ENCODE measurements at places on chromosomes 7 and 10.

- DNase-seq, result no peak
These were observed 40.1 kb downstream of the LYZL2 start for GRCh38 chr10:30589441-30589840.

DNA sequence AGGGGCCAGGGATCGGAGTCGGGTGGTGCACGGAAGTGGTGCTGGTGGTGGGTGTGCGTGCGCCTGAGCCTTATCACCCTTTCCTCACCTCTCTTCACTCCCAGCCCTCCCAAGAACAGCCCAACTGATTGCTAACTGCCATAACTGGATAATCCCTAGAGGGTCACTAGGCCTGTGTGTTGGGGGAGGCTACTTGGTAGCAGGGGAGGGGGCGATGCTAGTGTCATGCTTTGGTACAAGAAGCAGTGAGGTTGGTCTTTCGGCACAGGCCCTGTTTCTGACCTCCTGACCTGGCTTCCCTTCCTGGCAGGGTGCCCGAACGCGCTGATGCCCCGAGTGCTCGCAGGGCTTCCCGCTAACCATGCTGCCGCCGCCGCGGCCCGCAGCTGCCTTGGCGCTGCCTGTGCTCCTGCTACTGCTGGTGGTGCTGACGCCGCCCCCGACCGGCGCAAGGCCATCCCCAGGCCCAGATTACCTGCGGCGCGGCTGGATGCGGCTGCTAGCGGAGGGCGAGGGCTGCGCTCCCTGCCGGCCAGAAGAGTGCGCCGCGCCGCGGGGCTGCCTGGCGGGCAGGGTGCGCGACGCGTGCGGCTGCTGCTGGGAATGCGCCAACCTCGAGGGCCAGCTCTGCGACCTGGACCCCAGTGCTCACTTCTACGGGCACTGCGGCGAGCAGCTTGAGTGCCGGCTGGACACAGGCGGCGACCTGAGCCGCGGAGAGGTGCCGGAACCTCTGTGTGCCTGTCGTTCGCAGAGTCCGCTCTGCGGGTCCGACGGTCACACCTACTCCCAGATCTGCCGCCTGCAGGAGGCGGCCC lies 652 bp downstream of the KAZALD1 start:
- peak; percentile 64 for DNase-seq

GRCh38 chr7:50204581-50204980 lies 99.9 kb upstream of the IKZF1 start:
- no peak for DNase-seq

DNA sequence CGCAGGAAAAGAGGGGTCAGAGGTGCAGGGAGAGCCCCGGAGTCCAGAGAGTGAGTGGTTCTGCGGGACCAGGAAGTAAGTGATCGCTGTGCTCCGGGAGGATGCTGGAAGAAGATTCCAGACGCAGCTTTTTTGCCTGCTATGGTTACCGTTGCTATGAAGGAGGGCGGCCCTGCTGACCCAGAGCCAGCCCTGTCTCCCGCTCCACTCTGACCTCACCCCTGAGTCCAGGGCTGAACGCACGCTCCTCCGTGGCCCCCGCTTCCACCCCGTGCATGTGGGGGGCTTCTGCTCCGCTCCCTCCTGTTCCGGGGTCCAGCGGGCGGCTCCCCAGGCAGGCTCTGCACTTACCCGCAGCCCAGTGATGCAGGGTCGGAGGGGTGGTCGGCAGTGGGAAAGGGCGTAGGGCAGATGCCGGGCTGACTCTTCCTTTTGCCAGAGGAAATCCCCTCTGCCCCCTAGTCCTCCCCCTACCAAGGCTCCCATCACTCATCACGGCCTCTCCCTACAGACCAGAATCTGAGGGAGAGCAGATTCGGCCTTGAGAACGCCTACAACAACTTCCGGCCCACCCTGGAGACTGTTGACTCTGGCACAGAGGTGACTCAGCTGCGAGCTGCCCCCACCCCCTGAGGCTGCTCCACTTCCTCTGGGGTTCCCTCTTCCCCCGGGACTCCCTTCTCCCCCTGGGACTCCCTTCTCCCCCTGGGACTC lies 2.7 kb upstream of the MUC17 start:
- peak; percentile 58 for DNase-seq

GRCh38 chr7:17211307-17211836 lies 87.1 kb upstream of the AHR start:
- DNase-seq, result no peak

DNA sequence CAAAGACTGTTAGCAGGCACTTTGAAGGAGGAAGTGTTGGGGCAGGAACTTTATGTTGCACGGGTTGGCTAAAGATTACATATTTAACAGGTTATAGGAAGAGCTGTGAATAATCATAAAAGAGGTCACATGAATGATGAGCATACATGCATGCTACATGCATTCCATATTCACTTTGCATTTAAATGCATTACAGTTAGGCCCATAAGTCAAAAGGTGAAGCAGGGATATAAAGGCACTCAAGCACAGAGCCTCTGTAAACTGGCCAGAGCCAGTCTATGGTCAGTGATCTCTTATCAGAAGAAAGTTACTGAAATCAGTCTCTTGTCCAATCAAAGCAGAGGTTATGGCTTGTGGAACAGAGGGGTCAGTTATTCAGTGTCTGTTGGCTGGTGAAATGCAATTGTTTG lies 7.3 kb upstream of the ANKRD7 start:
- no peak for DNase-seq

- no peak for DNase-seq
These were observed 138.1 kb downstream of the HERPUD2 start for GRCh38 chr7:35556515-35557471.

DNA sequence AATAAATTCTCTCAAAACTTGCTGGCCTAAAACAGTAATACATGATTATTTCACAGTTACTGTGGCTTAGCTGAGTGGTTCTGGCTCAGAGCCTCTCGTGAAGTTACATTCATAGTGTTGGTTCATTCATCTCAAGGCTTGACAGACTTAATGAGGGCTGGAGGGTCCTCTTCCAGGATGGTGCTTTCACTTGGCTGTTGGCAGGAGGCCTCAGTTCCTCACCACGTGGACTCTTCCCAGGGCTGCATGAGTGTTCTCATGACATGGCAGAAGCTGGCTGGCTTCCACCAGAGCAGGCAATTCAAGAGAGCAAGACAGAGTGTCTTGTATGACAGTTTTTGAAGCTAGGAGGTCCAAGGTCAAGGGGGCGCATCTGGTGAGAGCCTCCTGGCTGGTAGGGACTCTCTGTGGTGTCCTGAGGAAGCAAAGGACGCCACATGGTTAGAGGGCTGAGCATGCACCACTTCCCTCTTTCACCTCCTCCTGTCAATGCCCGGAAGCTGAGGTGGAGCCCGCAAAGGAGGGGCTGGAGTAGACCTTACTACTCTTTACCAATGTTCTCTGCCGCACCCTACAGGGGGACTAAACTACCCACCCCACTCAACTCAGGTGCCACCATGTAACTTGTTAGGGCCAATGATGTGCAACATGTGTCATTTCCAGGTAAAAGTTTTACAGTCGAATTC lies 58.2 kb upstream of the YAE1 start:
- DNase-seq, result no peak

GRCh38 chr7:65371468-65371867 lies 2.2 kb upstream of the ZNF92 start:
- no peak for DNase-seq

DNA sequence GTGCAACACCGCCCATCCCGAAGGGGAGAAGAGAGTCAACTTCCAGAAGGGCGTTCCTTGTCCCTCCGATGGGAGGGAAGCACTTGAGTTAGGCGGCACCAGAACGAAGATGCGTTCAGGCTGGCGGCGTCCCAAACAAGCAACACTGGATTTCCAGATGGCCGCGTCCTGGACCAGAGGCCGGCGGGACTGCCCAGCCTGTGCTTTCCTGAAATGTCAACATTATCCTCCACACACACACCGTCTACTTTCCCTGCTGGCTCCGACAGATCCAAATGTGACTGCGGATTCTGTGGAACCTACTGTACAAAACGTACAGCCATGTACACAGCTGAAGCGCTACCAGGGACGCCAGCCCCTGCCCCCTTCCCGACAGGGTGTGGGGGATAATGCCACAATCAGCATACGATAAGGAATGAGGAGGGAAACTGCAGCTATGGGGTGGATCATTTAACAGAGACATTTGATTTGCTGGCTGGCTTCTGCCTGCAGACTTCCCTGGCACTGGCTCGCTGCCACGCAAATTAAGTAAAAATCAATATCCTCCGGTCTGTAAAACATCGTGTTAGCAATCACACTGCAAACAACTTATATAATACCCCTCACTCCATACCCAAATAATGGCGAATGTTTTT lies 82.1 kb downstream of the ZRANB1 start:
- DNase-seq, result no peak

- DNase-seq, result no peak
These were observed 115.7 kb downstream of the MTPAP start for GRCh38 chr10:30233186-30233959.

DNA sequence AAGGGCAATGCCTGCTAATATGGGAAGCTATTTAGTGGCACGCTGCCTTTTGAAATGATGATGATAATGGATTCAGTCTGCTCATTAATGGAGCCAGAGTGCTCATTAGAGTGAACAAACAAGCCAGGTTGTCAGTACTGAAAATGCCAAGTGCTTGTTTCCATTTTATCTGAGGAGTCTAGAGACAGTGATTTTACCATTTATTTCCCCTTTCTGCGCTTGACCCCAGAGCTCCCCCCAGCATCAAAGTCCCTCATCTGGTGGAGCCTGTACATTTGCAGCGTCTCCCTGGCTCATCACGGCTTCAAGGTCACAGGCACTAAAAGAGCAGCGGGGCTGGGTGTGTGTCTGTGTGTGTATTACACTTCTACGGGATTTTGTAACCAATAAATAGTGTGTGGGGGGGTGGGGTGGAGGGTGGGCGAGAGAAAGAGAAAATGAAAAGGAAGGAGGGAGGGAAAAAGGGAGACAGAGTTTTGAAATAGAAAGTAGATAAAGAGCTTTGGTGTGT lies 553.8 kb downstream of the TFEC start:
- DNase-seq, result no peak

GRCh38 chr7:132495936-132496335 lies 80.3 kb downstream of the PLXNA4 start:
- no peak for DNase-seq

DNA sequence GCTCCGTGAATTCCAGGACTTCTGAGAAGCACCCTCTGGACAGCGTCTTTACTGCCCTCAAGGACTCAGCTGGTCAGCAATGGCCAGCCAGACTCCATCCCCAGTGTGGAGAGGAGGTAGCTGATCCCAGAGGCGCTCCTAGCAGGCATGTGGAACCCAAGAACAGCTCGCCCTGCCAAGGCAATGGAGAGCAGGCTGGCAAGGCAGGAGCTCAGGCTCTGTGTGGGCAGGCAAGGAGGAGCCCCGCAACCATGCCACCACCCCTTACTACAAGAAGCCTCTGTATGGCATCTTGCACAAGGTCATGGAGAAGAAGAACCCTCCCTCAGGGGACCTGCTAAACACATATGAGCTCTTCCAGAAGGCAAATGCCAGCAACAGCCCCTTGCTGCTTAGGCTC lies 34.4 kb upstream of the SGMS1 start:
- DNase-seq, result no peak

DNA sequence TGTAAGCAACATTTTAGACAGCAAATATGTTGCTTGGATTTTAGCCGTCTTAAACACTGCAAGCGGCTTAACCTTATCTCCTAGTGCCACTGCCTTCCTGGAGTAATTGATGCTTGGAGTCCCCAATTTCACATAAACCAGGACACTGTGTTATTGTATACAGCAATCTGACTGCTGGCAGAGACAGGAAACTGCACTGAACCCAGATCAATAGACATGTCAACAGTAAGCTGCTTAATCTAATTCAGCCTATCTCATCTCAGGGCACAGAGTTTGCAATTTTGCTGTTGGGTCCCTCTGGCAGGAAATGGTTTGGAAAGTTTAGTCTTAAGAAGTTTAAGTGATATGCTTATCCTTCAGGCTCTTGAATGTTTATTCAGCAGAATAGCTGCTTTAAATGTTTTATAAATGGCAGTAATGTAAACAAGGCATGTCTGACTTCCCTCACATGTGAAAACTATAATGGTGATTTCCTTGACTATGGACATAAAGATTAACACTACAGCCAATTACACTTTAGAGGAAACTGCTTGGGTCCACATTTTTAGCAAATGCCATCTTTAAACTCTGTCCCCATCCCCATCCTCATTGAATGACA lies 598.6 kb downstream of the PARD3 start:
- DNase-seq, result no peak

DNA sequence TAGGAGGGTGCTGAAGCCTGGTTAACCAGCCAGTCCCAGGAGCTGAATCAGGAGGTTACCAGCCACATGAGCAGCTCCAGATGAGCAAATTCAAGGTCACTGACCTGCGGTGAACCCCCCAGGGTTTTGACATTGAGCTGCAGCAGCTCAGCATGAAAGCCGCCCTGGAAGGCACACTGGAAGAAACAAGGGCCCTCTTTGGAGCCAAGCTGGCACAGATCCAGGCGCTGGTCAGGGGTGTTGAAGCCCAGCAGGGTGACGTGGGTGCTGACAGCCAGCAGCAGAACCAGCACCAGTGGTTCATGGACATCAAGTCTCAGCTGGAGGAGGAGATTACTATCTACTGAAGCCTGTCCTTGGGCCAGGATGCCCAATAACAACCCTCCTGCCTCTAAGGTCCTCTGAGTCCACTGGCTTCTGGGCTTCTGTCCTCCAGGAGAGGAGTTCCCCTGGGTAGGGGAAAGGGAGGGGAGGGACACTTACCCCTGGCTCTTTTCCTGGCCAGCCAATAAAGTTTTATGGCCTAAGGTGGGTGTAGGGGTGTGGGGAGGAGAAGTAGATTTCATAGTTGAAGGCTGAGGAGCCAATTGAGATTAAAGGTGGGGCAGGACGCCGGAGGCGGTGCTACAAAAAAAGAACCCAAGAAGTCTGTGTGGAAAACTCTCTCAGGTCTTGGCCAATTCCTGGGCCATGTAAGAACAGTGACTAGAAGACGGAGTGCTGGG lies 29.4 kb upstream of the ATOH7 start:
- DNase-seq, result no peak

DNA sequence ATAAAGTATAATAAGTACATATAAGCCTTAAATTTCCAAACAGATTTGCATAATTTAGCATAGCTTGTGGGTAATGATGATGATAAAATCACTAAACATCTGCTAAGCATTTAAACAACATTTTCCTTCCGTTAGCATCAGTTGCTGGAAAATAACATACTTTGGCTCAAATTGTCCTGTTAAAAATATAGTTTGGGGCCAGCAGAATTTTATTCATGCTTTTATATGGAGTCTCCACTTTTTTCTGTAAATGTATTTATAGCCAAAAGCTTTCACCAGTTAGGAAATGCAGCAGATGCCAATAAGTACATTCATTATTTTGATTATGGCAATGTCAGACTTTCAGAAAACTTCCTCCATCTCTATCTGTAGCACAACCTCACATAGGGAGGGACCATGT lies 107.2 kb downstream of the CNTNAP2 start:
- DNase-seq, result no peak

GRCh38 chr10:480928-481552 lies 208.4 kb downstream of the DIP2C start:
- no peak for DNase-seq

GRCh38 chr10:50254479-50254878 lies 3.2 kb upstream of the ASAH2 start:
- no peak for DNase-seq

All from activated T-cell treated with anti-CD3 and anti-CD28 coated beads for 48 hours (primary cell).